ENCODE measurements at places on chromosomes 4 and X. TPM values are rescaled to one million over a fixed set of nuclear protein-coding genes. Genes with fewer than 3 reads are reported as not detected.

The NHSL2 gene
- total RNA-seq, result 0.05 TPM

The PGAM4 gene
- 0.22 TPM for total RNA-seq

The CT45A1 gene
- not detected for total RNA-seq

The ACOT9 gene
- 107 TPM for total RNA-seq

The FGA gene
- not detected for total RNA-seq

The CT83 gene
- not detected for total RNA-seq

The PCSK1N gene
- 8.1 TPM for total RNA-seq

The GJB1 gene
- total RNA-seq, result not detected

The ARHGAP10 gene
- 5.1 TPM for total RNA-seq

The ZCCHC4 gene
- total RNA-seq, result 15.0 TPM

The XK gene
- 0.62 TPM for total RNA-seq

Data from NCI-H460 (cell line).